ENCODE measurements at places on chromosomes 1 and 21. TPM values are rescaled to one million over a fixed set of nuclear protein-coding genes. Genes with fewer than 3 reads are reported as not detected.

DNA sequence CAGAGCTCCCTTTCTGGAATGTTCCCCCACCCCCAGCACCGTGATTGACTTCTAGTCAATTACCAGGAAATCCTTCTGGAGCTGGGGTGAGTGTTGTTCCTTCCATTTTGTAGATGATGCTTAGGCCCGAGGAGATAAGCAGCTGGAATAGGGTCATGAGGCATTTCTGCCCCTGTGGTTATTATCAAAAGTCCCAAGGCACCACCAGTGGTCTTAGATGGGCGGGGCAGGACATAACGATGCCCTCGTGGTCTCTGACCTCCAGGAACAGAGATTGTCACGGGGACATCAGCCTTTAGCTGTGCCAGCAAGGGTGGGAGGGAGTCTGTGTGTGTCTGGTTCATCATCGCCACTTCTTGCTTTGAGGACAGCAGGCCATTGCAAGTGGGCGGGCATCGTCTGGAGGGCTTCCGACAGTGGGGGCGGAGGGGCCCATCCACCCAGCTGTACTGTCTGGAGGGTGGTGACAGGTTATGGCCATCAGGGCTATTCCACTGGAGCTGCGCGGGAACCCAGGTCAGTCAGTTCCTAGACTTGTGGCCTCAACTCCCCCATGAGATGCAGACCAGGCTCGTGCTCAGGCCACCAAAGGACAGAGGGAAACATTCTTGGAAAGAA lies 22.6 kb downstream of the TNFRSF8 start:
- peak; percentile 72 for DNase-seq

DNA sequence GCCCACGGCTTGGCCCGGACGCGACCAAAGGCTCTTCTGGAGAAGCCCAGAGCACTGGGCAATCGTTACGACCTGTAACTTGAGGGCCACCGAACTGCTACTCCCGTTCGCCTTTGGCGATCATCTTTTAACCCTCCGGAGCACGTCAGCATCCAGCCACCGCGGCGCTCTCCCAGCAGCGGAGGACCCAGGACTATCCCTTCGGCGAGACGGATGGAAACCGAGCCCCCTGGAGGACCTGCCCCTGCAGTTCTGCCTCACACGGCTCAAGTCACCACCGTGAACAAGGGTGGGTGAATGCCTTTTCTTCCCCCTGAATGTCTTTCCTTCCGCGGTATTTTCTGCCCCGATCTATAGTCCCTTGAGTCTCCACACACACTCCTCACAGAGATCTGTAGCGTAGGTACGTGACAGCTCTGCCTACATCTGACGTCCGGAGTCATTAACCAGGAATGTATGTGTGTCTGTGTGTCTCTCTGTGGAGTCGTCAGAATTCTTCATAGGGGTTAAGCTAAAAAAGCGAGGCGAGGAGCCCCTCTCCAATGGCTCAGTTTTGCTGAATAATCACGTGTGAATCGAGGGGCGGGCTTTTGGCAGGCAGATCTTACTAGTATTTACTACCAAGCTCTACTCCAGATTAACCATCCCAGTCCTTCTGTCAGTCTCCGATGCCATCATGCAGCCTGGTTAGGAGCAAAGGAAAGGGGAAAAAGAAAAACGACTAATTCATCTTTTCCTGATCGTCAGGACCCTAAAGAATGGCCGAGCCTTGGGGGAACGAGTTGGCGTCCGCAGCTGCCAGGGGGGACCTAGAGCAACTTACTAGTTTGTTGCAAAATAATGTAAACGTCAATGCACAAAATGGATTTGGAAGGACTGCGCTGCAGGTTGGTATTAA lies at the start of gene CDKN2C:
Gene CDKN2C (plus strand): TSS at position 635 of the 898 bp plus-strand sequence. CDS start 124 bp downstream, at position 759.
- peak; percentile 93 for DNase-seq

DNA sequence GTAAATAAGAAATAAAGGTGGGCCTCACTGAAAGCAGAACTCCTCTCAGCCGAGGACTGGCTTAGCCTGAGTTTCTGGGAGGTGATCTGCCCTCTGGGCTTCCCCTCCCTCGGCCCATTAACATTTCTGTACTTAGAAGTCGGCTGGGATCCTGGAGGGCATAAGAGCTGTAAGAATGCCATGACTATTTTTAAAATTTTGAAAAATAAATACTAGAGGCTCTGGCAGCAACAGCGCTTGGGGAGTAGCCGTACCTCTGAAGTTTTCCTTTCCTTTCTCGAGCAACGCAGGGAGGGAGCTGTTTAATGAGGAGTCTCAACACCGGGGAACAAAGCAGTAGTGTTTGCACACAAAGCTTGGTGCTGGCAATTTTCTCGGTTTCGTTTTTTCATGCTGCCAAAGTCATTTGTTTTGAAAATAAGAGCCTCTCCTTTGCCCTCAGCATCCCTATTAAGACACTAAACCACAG lies 498.7 kb downstream of the SMYD3 start:
- DNase-seq: no peak

GRCh38 chr1:164630626-164631396 lies 71.8 kb downstream of the PBX1 start:
- no peak for DNase-seq

DNA sequence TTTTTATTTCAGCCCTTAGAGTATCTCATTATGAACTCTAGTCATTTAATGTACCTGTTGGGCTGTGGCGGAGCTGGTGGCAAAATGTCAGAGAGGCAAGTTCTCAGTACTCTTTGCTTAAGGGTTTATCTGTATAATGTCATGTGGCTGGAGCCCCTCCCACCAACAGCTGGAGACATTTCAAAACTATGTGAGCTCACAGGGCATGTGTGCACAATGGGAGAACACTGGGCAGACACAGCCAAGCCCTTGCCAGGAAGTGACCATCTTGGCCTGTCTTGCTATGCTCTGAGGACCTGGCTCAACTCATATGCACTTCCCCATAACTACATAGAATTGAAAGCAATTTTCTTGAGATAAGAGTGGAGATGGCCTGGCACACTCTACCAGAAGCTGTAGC lies 296.4 kb downstream of the PTPRU start:
- no peak for DNase-seq

DNA sequence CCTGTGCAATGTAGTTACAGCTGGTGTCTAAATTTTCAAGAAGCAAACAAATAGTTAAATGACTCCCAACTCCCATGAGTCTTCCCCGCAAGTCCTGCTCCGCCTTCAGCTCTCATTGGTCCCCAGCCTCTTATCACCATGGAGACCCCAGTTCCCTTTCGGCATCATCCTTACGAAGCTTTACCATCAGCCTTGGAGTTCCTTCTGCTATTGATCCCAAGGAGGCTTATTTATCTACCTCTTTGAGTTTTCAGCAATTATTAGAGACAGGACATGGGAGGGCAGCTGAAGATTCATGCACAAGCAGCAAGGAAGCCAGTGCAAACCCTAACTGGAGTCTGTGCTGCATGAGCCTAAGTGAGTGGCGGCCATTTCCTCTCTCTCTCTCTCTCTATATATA lies 12.3 kb downstream of the KCNA2 start:
- DNase-seq: peak; percentile 10

DNA sequence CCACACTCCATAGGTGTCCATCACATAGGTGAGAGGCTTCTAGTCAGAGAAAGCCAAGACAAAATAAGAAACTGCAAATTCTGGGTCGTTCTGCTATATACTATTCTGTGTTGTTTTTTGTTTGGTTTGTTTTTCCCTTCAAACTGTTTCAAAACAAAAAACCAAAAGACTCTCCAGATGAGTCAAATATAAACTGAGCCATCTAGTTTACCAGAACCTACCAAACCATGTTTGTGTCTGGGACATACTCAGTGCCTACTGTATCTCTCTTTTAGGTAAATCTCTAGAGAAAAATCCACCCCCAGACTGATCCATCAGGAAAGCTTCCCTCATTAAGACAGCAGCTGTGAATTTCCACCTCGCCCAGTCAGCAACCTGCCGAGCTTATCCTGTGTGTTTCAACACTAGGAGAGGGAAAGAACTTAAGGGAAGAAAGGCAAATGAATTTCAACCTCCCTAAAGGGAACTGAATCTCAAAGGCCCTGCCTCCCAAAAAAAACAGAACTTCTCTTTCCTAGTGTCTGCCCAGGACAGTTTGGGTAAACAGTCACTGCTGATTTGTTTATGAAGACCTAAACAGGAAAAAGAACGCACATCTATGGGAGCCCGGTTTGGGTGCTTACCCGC lies 17.2 kb downstream of the PPT1 start:
- DNase-seq: no peak

- DNase-seq: no peak
These were observed 114.1 kb downstream of the LHX4 start for GRCh38 chr1:180343921-180344769.

- DNase-seq: peak; percentile 95
These were observed 14.3 kb downstream of the NADK start for GRCh38 chr1:1763657-1764621.

DNA sequence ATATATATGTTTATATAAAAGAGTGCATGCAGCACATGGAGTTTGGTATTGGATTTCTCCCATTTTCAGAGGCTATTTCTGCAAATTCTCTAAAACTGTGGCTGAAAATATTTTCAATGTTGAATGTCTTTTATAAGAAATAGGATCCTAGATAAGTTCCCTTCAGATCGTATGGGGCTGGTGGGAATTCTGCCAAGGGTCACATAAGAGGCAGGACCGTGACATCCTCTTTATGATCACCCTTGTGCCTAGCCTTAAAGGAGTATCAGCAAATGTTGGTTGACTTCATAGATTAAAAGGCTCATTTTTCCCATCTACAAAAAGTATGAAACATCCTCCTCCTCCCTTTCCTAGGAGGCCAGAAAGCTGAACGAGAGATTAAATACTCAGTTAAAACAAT lies 1.3 kb upstream of the IFNAR2 start:
- no peak for DNase-seq

DNA sequence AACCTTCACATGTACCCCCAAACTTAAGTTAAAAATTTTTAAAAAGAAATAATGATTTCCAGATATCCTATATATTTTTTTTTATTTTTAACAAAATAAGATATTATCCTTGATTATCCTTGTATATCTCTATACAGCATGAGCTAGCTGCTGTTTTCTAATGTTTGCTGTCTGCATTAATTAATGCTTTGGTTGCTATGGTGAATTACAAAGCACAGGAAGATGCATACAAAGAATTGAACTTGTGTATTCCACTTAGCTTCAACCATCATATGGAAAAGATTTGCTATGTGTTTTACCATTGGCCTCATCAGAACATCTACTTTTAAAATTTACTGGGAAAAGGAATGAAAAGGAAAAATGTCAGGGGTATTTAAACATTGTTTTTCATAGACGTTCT lies 35.4 kb downstream of the VPS45 start:
- DNase-seq: no peak

GRCh38 chr1:189312499-189312898 lies 1165.2 kb downstream of the BRINP3 start:
- DNase-seq: no peak

DNA sequence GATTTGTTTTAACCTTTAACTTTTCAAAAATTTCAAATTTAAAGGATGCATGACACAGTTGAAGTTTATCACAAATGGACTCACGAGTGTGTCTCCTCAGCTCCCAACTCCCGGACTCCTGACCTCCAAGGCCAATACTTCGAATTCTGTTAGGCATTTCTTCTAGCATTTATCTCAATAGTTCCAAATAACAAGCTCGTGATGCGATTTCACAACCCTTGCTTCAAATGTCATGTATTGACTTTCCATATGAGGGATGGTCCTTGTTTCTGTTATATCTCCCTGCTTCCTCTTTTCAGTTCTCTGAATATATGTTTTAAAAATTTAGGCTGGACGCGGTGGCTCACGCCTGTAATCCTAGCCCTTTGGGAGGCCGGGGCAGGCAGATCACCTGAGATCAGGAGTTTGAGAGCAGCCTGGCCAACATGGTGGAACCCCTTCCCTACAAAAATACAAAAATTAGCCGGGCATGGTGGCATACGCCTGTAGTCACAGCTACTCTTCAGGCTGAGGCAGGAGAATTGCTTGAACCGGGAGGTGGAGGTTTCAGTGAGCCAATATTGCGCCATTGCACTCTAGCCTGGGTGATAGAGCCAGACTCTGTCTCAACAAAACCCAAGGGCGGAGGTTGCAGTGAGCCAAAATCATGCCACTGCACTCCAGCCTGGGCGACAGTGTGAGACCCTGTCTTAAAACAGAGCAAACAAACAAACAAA lies 52.0 kb upstream of the TINAGL1 start:
- peak; percentile 67 for DNase-seq

TBCE gene
- total RNA-seq: 22.2 TPM
